A549 (cell line): ENCODE measurements at places on chromosomes 11 and 22. TPM values are rescaled to one million over a fixed set of nuclear protein-coding genes. Genes with fewer than 3 reads are reported as not detected.

Gene ISX
- not detected in 3 replicates for polyA plus RNA-seq

- DNase-seq = no peak
These were observed 30.3 kb downstream of the RIC3 start for GRCh38 chr11:8138526-8138925.

GRCh38 chr11:76808171-76808570 is 25.0 kb downstream of the TSKU start:
- DNase-seq = no peak

GRCh38 chr11:12223771-12224536 is 113.6 kb downstream of the MICAL2 start:
- no peak for DNase-seq

DNA sequence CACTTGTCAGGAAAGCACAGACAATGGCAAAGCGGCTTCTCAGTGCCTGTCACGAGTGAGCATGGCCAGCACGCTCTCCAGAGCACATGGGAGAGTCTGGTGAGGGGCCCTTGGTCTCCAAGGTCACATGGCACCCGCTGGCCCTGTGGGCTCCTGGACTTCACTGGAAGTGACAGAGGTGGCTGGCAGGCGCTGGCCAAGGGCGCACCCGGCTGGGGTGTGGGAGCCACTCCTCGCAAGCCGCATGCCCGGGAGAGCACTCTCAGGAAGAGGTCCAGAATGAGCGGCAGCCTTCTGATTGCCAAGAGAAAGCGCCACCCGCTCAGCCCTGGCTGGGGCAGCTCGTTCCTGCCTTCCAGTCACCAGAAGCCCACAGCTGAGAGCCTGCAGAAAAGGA is 17.1 kb upstream of the MOB2 start:
- no peak for DNase-seq

- DNase-seq = no peak
These were observed 1505.2 kb downstream of the TBC1D22A start for GRCh38 chr22:48267681-48268080.

DNA sequence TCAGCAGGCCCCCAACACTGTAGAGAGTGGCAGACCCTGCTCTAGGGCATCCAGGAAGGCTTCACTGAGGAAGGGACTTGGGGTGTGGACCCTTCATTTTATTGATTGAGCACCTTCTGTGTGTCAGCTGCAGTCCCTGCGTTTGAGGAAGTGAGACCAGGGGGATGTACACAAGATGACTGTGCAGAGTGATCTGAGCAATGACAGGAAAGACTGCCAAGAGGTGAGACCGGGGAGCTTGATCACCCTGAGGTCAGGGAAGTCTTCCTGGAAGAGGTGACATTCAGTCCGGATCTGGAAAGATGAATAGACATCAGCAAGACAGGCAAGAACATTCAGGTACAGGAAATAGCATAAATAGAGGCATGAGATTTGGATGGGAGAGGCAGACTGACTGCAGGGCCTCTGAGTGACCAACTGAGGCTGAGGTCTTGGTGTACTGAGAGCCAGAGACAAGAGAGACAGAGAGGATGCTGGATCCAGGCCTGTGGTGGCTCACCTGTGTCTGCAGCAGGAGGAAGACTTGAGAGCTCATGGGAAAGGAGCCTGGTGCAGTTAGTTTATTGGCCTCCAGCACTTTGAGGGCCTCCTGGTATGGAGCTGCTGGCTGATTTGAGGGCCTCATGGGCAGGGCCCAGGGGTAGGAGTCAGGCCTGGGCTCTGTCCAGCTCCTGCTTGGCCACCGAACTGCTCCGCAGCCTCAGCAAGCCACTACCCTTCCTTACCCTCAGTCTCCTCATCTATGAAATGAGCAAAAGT is 5.2 kb downstream of the DGAT2 start:
- no peak for DNase-seq

Gene GRM5
- polyA plus RNA-seq = 0.01 TPM in 2 of 3 replicates, not detected in the other

Gene SF3A1
- polyA plus RNA-seq = 45.4 to 57.9 TPM (median 48.6 TPM) in 3 replicates

DNA sequence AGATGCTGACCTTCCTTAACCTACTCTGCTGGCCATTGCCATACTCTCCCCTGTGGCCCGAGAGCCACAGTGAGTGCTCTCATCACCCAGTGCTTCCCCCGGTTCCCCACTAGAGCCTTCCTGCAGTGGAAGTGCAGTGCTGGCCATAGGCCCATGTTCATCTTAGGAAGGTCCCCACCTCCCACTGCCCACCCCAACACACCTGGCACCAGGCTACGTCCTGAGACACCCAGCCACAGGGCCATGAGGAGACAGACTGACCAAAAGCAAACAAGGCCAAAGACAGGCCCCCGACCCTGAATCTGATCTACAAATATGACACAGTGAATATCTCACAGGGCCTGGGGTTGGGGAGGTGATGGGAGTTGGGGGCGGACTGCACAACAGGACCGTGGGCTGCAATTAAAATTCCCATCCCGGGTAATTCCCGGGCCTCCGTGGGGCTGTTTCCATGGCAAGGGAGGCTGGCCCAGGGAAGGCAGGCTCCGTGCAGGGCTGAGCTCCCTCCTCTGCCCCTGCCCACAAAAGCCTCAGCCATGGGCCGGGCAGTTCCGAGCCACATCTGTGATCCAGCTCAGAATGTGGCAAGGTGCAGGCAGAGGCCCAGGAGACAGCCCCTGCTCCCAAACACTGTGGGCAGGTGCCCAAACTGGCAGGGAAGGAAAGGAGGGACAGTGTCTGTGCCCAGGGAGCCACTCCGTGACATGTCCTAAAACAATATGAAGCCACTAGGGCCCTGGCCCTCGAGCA is 5.1 kb upstream of the CHST1 start:
- no peak for DNase-seq

DNA sequence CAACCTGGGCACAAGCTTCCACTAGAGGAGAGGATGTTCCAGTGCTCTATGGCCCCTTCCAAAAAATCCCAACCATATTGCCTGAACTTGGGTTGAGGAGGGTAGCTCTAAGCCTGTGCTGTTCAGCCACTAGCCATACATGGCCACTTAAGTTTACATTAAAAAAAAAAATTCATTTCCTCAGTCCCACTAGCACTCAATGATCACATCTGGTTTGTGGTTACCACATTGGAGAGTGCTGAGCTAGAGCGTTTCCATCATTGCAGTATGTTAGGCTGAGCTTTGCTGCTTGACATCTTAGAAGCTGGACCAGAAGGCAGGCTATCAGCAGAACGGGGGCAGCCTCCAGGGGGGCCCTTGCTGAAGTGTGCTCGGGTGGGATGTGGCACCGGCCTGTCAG is 43.5 kb upstream of the CYP2D6 start:
- DNase-seq = no peak

GRCh38 chr11:68908273-68908672 is 4.6 kb downstream of the IGHMBP2 start:
- no peak for DNase-seq

- DNase-seq = peak; percentile 73
These were observed 1.9 kb downstream of the NEAT1 start for GRCh38 chr11:65424205-65425104.

- peak; percentile 37 for DNase-seq
These were observed 8.7 kb downstream of the SPTBN2 start for GRCh38 chr11:66720223-66720898.

DNA sequence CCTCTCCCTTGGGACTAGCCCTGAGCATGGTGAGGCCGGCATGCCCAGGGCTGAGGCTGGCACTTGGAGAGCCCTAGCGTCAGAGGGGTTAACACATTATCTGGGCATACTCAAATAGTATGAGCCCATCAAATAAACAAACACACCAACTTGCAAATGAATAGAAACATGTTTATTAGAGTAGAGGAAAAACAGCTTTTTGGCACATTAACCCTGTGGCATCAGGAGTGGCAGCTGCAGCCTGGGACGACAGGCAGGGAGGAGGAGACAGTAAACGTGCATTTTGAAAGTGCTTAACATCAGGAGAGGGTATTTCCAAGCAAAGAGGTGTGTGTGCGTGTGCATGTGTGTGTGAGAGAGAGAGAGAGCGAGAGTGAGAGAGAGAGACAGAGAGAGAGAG is 684.9 kb downstream of the NTM start:
- DNase-seq = no peak

DNA sequence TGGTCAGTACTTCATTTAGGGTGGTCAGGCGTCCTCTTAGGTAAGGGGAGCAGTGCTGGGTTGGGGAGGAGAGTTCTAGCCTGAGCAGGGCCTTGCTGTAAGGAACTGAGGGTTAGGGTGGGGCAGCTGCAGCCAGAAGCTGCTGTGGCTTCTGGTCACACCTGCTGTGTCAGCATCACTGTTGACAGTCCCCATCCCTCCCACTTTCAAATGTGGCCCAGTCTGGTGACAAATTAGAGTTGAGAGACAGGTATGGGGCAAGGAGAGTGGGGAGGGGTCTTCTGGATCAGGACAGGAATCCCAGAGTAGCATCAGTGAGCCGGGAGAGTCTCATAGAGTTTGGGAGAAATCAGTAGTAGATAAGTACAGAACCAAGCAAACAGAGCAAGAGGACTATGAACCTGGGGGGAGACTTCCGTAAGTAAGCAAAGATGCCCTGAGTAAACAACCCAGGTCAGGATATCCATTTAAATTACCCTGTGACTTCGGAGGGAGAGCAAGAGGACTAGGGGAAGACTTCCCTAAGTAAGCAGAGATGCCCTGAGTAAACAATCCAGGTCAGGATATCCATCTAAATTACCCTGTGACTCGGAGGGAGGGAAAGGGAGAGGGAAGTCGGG is 53.7 kb downstream of the PPP6R2 start:
- DNase-seq = peak; percentile 13

DNA sequence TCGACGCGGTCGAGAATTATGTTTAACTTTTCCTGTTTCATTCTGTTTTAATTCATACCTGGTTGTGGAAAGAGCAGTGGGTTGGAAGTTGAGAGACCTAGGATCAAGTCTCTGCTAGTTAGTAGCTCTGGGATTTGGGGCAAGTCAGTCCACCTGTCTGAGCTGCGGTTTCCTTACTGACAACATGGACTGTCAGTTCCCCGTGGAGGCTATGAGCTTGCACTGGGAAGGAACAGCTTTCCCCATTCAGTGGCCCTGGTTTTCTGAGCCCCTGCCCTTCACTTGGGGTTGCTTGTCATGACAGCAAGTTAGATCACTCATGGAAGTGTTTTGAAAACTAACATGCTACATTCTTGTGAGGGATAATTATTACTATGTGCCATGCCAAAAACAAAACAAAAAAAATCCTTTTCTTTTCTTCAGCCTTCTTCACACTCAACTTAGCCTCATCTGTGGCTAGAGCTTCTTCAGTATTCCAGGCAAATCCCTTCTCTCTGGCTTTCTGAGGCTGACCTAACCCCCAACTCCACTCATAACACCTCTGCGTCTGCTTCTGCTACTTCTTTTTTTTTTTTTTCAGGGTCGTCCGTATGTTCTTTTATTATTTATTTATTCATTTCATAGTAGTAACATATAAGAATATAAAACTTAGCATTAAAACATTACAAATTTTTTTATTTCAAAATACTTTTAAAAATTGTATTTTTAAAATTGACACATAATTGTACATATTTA is 43.0 kb upstream of the ZBED5 start:
- DNase-seq = no peak

GRCh38 chr11:2446590-2447252 is 1.9 kb downstream of the KCNQ1 start:
- no peak for DNase-seq

GRCh38 chr11:28860893-28861292 is 752.7 kb downstream of the METTL15 start:
- peak; percentile 72 for DNase-seq

- no peak for DNase-seq
These were observed 206.5 kb downstream of the CTTN start for GRCh38 chr11:70604630-70605467.

DNA sequence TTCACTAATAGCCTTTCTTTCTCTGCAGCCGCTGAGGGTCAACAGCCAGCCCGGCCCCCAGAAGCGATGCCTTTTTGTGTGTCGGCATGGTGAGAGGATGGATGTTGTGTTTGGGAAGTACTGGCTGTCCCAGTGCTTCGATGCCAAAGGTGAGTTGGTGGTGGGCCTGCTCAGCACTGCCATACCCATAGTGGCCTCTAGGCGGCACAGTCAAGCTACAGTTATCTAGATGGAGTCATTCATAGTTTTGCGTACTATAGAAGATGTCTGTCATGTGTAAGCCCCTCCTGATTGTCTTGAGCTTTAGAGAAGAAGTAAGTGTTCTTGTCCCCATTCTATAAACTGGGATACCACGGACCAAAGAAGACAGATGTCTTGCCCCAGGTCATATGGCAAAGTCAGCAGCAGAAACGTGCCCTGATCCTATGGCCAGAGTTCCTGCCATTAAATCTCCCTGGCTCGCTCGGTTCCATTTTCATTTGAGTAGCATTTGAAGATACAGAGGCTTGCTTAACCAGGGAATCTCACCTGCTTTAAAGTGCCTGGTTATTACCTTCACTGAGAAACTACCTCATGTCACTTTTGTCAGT is 42.1 kb upstream of the CRTAM start:
- DNase-seq = peak; percentile 26

- DNase-seq = no peak
These were observed 43.8 kb upstream of the JAM3 start for GRCh38 chr11:134025082-134025429.

Gene MS4A15
- polyA plus RNA-seq = not detected in 3 replicates

DNA sequence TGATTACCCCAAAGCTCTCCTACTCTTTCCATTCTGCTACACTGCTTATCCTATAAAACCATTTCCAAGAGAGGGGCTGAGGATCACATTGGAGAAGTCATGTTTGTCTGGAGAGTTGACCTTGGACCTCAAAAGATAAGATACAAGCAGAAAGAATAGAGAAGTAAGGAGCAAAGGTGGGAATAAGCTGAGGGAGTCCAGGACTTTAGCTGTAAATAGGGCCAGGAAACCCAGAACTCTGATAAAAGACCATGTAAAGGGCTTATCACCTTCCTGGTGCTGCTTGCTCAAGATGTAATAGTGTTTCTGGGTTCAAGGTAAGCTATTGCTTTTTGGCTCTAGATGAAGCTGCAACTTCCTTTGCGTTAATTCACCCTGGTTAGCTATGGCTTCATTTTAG is 32.8 kb upstream of the CCDC90B start:
- DNase-seq = no peak

Gene STX3
- 11.1 to 15.2 TPM (median 11.2 TPM) in 3 replicates for polyA plus RNA-seq

GRCh38 chr22:27835446-27835845 is 33.9 kb upstream of the MN1 start:
- no peak for DNase-seq

DNA sequence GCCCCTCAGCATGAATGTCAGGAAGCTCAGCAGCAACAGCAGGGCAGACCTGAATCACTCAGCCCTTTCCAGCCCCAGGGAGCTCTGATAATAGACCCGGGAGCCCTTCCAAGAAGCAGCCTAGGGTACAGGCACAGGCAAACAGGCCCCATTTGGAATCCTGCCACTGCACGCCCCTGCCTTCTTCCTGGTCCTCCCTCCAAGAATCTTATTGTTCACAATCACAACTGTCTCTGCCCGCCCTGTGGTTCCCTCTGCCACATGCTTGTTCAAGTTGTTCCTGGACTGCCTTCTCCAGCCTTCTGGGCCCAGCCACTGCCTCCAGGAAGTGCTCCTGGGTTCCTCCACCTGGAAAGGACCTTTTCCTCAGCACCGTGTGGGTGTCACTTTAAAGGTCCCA is 54.6 kb downstream of the LRRC32 start:
- no peak for DNase-seq

Gene RASGRP2
- 0.89 to 1.1 TPM (median 0.94 TPM) in 3 replicates for polyA plus RNA-seq

Gene EXPH5
- 0.01 to 0.03 TPM (median 0.01 TPM) in 3 replicates for polyA plus RNA-seq
